ENCODE measurements at places on chromosomes 4 and X.

GRCh38 chrX:97854086-97854485, 970.4 kb downstream of the RPA4 start:
- no peak for DNase-seq

- DNase-seq, result no peak
These were observed 147.0 kb downstream of the HS3ST1 start for GRCh38 chr4:11281720-11282119.

DNA sequence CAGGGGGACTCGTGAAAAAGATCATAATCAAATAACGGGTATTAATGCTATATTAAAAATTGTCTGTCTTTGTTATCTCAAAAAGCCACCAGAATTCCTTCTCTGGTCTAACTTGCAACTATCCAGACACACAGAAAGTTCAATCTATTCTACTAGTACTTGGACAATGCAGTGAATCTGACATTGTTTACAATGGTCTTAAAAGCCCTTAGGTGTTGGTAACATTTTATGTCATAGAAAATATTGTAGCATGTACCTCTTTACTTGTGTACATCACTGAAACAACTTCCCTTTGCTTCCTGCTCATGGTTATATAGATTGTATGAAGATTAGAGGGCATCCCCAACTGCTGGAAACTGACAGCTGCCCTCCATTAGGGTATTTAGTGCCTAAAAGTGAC, 71.1 kb upstream of the PPP3CA start:
- DNase-seq, result no peak

- DNase-seq, result no peak
These were observed at the start of gene NKX1-1 for GRCh38 chr4:1406394-1406980. TSS of gene NKX1-1 (minus strand) at chr4:1406442. CDS start at chr4:1406442, 0 bp downstream.

GRCh38 chrX:153580700-153581386, 18.1 kb downstream of the CCNQ start:
- no peak for DNase-seq

- DNase-seq, result no peak
These were observed 624.3 kb upstream of the TENM3 start for GRCh38 chr4:181618896-181619295.

DNA sequence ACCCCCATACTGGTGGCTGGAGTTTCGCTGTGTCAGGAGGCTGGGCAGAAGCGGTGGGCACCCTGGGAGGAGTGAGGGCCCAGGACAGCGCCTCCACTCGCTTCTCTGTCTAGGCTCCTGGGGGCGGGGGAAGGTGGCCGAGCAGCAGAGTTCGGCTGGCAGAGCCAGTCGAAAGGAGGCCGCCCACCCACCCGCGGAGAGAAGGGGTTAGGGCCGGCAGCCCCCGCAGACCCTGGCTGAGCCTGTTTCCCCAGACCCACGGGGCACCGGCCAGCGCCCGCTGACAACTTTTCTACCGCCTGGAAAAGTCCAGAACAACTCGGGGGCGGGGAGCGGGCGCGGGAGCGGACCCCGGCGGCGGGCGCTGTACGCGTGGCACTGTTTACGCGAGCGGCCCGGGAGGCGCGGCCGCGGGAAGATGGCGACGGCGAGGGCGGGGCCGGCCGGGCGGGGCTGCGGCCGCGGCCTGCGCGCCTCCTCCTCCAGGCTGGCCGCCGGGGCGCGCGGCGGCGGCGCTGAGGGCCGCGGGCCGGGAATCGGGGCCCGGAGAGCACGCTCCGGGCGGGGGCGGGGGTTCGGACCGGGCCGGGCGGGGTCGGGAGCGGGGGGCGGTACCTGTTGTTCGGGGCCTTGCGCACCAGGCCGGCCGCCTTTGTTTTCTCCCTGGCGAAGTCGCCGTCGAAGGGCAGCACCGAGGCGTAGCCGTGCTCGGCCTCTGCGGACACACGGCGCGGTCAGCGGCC, 628 bp downstream of the MXD4 start:
- DNase-seq, result peak; percentile 21

DNA sequence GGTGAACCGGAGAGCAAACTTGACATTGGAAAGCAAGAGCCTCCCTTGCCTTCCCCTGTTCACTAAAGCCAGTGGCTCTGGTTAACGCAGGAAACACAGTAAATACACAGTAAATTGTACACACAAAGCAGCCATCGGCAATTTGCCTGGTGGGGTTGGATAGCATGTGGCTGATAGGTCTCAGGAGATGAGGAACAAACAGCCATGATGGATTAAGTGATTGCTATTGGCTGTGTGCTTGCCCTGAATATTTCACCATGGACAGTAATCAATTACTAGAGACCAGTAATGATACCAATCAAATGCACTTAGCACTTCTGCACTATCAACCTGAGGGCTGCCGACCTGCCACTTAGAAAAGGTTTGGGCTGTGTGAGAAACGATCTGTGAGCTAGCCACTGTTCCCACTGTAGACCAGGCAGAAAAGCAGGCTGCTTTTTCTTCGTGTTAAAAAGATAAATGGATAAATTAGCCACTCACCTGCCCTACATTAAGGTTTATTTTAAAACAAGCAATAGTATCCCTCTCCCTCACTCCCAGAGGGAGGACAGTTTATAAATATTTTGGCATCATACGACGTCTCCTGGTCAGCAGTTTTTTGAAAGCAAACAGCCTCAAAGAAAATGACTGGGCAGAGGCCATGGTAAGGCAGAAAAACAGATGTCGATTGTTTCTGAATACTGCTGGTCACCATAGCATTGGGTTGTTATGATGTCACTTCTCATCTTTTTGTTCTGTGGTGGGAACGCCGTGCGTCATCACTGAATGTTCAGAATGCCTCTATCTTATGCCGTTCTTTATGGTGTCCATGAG, 167.1 kb downstream of the MAML3 start:
- DNase-seq, result no peak

- DNase-seq, result no peak
These were observed 33.7 kb downstream of the ADAD1 start for GRCh38 chr4:122412547-122412946.

- DNase-seq, result no peak
These were observed 25.0 kb upstream of the UGT2B7 start for GRCh38 chr4:69071286-69071685.

DNA sequence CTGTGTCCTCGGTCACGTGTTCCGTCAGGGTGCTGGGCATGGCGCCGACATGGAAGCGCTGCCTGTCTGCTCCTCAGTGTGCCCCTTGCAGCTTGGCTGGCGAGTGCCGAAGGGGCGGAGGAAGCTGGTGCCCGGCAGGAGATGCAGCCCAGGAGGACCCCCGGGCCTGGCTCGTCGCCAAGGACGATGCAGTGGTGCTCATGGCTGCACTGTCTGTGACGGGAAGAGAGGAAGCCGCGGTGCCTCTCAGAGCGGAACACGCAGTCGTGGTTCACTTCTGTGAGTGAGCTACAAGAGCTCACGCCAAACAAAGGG, 38.1 kb downstream of the FGFRL1 start:
- no peak for DNase-seq

GRCh38 chr4:145388043-145388442, 93.6 kb upstream of the SMAD1 start:
- no peak for DNase-seq

DNA sequence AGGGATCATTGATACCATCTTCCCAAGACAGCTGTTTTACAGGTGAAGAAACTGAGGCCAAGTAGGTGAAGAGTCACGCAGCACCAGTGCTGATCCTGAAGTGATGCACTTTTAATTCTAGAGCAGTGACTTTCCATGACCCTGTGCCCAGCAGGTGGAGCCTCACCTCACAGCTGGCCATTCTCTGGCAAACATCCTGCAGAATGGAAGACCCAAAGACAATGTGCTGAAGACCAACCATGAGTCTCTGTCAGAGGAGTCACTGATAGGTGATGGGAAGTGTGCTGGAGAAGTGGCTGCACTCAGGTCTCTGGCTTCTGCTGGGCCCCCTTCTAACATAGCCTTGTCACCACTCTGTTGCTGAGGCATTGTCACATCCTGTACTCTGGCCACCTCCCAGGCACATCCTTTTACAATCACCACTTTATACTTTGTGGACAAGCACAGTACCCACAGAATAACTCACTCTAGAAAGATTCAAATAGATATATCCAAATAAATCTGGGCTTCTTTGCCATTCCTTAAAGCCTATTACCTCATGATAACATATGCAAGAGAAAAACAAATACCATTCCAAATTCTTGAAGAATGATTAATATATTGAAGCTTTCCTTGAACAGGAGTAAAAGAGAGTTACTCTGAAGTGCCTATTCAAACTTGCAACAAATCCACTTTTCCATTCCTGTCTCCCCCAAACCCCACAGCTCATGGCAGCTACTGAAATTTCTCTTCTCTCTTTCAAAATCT, 64.1 kb upstream of the SCOC start:
- DNase-seq, result no peak

GRCh38 chrX:13499736-13500135, 69.7 kb upstream of the EGFL6 start:
- no peak for DNase-seq

- no peak for DNase-seq
These were observed 1765.8 kb downstream of the PCDH7 start for GRCh38 chr4:32485956-32486355.

DNA sequence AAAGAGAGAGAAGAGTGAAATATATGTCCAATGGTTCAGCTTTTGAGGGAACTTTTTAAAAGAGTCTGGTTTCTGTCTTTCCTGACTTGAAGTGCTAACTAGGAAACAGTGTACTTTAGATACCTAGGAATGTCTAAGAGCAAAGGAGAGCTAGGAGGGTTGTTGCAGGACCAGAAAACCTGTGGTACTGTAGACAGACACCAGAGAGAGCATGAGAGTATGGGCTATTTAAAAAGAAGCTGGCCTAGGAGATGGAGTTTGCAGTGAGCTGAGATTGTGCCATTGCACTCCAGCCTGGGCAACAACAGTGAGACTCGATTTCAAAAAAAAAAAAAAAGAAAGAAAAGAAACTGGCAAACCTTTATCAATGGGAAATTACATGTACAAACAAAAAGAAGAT, 223.9 kb downstream of the FAT4 start:
- no peak for DNase-seq

DNA sequence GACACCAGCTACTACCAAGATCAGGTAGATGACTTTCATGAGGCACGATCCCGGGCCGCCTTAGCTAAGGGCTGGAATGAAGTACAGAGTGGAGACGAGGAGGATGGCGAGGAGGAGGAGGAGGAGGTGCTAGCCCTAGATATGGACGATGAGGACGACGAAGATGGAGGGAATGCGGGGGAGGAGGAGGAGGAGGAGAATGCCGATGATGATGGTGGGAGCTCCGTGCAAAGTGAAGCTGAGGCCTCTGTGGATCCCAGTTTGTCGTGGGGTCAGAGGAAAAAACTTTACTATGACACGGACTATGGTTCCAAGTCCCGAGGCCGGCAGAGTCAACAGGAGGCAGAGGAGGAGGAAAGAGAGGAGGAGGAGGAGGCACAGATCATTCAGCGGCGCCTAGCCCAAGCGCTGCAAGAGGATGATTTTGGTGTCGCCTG, 481 bp downstream of the UTP3 start:
- DNase-seq, result no peak

GRCh38 chr4:87260477-87260876, 40.1 kb upstream of the KLHL8 start:
- no peak for DNase-seq

DNA sequence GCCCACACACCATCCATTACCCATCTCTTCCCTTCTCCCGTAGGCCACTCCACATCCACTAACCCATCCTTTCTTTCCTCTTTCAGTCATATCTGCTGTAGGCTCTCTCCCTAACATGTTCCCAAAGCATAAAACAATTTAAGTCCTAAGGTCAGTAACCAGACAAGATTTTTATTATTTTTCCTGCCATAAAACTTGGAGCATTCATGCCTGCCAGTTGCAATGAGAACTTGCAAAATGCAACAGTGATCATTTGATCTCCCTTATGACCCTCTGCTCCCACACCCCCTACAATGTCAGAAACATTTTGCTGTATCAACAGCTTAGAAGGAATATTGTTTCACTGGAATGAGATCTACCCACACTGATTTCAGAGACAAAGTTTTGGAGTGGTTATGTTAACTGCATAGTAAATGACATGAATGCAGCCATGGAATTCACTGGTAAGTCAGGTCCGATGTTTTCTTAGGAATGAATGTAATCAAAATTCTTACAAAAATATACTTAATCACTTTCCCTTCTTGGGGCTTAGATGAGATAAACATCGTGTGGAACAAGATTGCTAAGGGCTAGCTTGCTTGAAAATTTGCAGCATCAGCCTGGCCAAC, 5.7 kb downstream of the NIPAL1 start:
- DNase-seq, result no peak

- DNase-seq, result no peak
These were observed 835.5 kb downstream of the PDHA2 start for GRCh38 chr4:96675416-96675815.

DNA sequence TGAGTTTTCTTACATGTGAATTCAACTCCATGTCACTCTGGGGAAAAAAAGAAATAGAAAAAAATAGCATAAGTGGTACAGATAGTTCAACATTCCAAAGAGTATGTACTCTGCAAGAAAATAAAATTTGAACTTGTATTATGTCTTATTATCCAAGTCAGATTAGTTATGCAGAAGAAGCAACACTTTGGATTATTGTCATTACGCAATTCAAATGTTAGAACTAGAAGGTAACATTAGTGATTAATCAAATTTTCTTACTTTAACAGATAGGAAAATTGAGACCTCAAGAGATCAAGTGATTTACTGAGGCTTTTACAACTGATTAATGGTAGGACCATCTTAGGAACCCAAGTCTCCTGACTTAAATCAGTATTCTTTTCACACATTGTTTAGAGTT, 159.1 kb downstream of the STIM2 start:
- no peak for DNase-seq

GRCh38 chr4:548976-549375, 27.1 kb downstream of the TMEM271 start:
- DNase-seq, result no peak

GRCh38 chr4:138890891-138891570, 124.5 kb upstream of the NOCT start:
- no peak for DNase-seq
